ENCODE measurements at places on chromosomes 16 and 17. TPM values are rescaled to one million over a fixed set of nuclear protein-coding genes. Genes with fewer than 3 reads are reported as not detected.

Gene ZG16B
- 17.0 TPM for total RNA-seq

Gene TP53TG3B
- not detected for total RNA-seq

Gene LGALS9
- total RNA-seq, result 1.1 TPM

Gene KRTAP4-5
- total RNA-seq, result not detected

Gene ELMO3
- 2.2 TPM for total RNA-seq

Gene CSH1
- not detected for total RNA-seq

Gene ASGR2
- total RNA-seq, result not detected

Gene CDH13
- total RNA-seq, result 0.36 TPM

Gene RTN4RL1
- total RNA-seq, result 7.9 TPM

Gene NPIPA5
- total RNA-seq, result 4.7 TPM

Gene ODAD4
- 0.98 TPM for total RNA-seq

Gene WFIKKN1
- 0.11 TPM for total RNA-seq

Gene MAF
- not detected for total RNA-seq

Gene HCRT
- not detected for total RNA-seq

DNA sequence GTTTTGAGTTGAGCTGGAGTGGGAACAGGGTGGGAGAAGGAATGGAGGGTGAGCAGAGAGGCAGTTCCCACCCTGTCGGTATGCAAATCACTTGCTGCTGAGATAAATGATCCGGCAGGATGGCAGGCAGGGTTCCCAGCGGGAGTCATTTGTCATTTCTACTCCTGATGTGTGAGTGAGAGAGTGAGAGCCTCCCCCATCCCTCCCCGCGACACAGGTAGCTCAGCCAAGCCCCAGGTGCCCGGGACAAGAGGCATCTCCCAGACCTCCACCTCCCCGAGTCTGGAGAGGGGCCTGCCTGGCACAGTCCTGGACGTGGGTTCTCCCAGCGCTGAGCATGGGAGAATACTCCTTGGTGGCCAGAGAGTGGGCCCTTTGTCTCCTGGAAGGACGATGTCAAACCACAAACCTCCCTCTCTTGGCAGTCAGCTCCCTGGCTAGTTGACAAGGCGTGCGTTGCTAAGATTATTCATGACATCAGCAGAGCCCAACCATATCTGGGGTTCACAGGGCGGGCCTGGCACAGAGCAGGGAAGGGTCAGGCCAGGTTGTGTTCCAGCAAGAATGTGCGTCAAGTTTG lies 33.7 kb upstream of the TNRC6C start:
- no peaks in the 10 kb centered on the region for H3K36me3 ChIP-seq
- no peak for DNase-seq
- no peak overlapping the region for H3K4me3 ChIP-seq

DNA sequence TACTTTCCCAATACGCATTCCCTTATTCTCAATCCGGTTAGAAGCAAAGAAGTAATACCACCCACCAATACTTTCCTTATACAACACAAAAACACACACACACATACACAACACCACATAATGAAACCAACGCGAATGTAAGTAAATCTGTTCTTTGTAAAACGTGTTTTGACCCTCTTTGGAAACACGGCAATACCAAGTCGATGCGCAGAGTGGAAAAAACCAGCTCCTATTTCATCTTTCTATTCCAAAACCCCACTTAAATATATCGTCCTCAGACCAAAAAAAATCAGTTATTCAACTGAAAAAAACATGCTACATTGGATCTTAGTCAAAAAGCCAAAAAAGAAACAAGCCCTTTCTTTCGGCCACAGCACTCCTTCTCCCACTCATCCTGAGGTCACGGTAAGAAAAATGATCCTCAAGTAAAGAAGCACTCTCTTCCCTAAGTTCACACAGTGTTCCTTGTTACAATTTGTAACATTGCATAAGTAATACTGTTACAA lies 31.0 kb upstream of the ARL4D start:
- no peaks in the 10 kb centered on the region for H3K27me3 ChIP-seq
- peak; percentile 90 for DNase-seq
- H3K4me3 ChIP-seq, result peak overlapping the region; percentile 66
- no peaks in the 10 kb centered on the region for H3K36me3 ChIP-seq
- H3K4me1 ChIP-seq, result peaks cover 12% of the 10 kb centered on the region
- H3K27ac ChIP-seq, result peak overlapping the region; percentile 92

GRCh38 chr17:41652461-41652970 lies 28.1 kb upstream of the KRT17 start:
- H3K4me3 ChIP-seq, result no peak overlapping the region
- DNase-seq, result no peak
- H3K4me1 ChIP-seq, result peaks cover 35% of the 10 kb centered on the region
- H3K36me3 ChIP-seq, result no peaks in the 10 kb centered on the region
- H3K27me3 ChIP-seq, result no peaks in the 10 kb centered on the region

- H3K36me3 ChIP-seq, result no peaks in the 10 kb centered on the region
- H3K27me3 ChIP-seq, result no peaks in the 10 kb centered on the region
- H3K4me1 ChIP-seq, result no peaks in the 10 kb centered on the region
- no peak overlapping the region for H3K4me3 ChIP-seq
Observed at GRCh38 chr16:85435286-85435685, 177.8 kb upstream of the GSE1 start.

- no peaks in the 10 kb centered on the region for H3K4me1 ChIP-seq
- H3K36me3 ChIP-seq, result no peaks in the 10 kb centered on the region
Observed at GRCh38 chr16:86038926-86039310, 140.0 kb downstream of the IRF8 start.

GRCh38 chr17:80158846-80159245 lies 11.0 kb upstream of the CARD14 start:
- H3K36me3 ChIP-seq, result no peaks in the 10 kb centered on the region
- H3K27me3 ChIP-seq, result no peaks in the 10 kb centered on the region
- no peak overlapping the region for H3K4me3 ChIP-seq
- no peak overlapping the region for H3K27ac ChIP-seq
- H3K4me1 ChIP-seq, result no peaks in the 10 kb centered on the region
- no peak for DNase-seq

DNA sequence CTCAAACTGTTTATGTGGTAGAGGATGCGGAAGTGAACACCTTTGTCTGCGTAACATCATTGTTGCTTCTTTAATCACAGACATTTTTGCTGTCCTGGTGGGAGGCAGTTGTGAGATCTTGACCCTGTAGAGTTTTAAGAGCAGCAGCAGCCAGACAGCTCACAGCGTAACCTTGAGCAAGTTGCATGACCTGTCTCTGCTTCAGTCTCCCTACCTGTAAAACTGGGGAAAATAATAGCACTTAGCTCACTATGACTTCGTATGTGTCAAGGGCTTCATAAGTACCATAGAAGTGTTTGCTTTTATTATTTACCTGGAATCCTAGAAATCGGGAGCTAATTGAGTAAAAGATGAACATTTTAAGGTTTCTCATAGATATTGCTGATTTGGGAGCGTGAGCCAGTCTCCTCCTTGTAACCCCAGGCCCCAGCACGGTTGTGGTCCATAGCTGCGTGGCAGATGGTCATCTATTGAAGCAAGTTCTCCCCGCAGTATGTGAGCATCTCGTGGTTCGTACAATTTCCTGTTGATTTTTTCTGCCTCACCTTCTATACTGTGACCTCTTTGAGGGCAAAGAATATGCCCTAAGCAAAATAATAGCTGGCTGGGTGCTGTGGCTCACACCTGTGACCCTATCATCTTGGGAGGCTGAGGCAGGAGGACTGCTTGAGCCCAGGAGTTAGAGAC lies 34.4 kb downstream of the GPRC5B start:
- no peak overlapping the region for H3K27ac ChIP-seq
- no peaks in the 10 kb centered on the region for H3K27me3 ChIP-seq
- no peak for DNase-seq

GRCh38 chr17:50204431-50204830 lies 3.0 kb upstream of the COL1A1 start:
- no peak overlapping the region for H3K4me3 ChIP-seq
- H3K4me1 ChIP-seq, result peaks cover 7% of the 10 kb centered on the region
- no peak overlapping the region for H3K27ac ChIP-seq
- 0 out of 2 replicates have a peak, but pooled peaks cover 6% of the 10 kb centered on the region for H3K27me3 ChIP-seq
- no peaks in the 10 kb centered on the region for H3K36me3 ChIP-seq

GRCh38 chr16:1870365-1871082 lies 1.4 kb downstream of the MEIOB start:
- DNase-seq, result peak; percentile 84
- H3K27me3 ChIP-seq, result no peaks in the 10 kb centered on the region
- H3K4me3 ChIP-seq, result no peak overlapping the region
- H3K4me1 ChIP-seq, result peaks cover 13% of the 10 kb centered on the region
- H3K27ac ChIP-seq, result peak overlapping the region; percentile 58
- H3K36me3 ChIP-seq, result no peaks in the 10 kb centered on the region

- H3K36me3 ChIP-seq, result no peaks in the 10 kb centered on the region
- DNase-seq, result no peak
- no peak overlapping the region for H3K27ac ChIP-seq
Observed at GRCh38 chr17:11797803-11798202, 199.5 kb downstream of the ZNF18 start.

GRCh38 chr16:84416407-84417321 lies 48.3 kb downstream of the ATP2C2 start:
- H3K4me3 ChIP-seq, result no peak overlapping the region
- H3K27me3 ChIP-seq, result no peaks in the 10 kb centered on the region
- H3K36me3 ChIP-seq, result no peaks in the 10 kb centered on the region

DNA sequence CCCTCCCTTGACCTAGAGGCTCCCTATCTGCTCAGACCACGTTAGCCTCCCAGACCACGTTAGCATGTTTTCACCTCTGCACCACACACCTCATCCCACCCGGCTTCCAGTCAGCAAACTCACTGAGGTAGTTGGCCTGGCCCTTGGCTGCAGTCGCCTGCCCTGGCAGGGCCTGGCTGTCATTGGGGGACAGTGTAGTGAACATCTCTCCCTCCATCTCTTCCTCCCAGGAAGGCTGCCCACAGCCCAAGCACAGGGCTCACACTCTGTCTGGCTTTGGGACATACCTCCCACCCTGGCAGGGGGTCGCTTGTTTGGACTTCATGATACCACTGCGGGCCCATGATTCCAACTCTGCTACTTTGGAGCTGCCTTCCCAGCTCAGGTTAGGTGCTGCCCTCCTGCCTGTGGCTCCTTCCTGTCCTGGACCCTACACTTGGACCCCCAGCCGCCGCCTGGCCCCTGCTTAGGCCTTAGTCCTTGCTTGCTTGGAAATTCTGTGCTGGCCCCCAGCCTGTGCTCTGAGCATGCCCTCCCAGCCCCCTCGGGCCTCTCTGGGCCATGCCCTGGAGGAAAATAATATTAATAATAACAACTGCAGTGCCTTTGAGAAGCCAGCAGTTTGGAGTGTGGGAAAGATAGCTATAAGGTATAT lies 167.7 kb downstream of the COPRS start:
- no peak overlapping the region for H3K4me3 ChIP-seq
- H3K36me3 ChIP-seq, result no peaks in the 10 kb centered on the region
- no peak for DNase-seq
- no peaks in the 10 kb centered on the region for H3K4me1 ChIP-seq

DNA sequence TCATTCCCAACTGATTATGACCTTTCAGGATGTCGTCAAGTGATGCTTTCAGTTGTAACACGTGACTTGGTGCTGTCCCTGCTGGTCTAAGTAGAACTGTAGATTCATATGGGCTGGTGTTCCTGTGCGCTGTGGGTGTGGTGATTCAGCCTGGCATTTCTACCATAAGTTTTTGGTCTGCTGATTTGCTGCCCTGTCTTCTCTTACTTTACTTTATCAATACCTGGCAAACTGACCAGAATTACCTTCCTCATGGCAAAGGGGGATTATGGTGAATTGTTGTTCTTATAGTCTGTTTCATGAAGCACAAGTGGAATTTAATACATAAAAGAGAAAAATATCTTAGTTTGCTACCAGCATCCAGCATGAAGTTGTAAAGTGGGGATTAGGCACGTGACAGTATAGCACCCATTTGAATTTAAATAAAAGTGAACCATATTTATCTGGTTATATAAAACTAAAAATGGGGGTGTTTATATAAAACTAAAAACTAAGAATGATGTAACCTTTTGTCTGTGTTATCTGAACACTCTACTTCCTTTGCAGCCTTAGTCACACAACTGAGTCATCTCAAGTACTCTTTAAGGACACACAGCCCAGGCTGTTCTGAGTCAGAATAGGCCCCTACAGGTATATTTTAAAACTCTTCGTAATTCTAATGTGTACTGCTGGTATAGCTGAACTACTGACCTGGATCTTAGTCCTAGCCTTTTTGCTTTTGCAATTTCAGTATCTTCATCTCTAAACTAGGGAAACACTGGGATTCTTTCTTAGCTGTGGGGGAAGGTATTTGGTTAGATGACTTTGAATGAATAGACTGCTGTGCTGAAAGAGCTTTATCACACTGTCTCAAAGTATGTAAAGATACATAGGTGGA lies 28.3 kb downstream of the TTC19 start:
- peak overlapping the region; percentile 26 for H3K4me3 ChIP-seq
- no peaks in the 10 kb centered on the region for H3K27me3 ChIP-seq
- peak overlapping the region; percentile 76 for H3K27ac ChIP-seq
- peak; percentile 97 for DNase-seq
- peaks cover 39% of the 10 kb centered on the region for H3K4me1 ChIP-seq

DNA sequence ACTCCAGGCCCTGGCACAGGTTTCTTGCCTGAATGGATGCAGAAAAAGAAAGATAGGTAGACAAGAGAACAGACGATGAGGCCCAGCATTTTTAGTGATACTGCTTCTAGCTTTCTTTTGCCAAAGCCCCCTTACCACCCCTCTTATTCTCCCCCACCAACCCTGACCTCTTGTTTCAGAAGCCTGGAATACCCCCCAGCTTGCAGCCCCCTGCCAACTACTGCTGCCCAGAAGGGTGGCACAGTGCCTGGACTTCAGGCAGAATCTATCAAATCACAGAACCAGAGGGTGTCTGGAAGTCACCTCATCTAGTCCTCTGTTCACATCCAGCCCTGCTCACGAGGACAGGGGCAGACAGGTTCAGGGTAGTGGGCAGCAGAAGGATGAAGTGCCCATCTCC lies 35.6 kb downstream of the NEUROD2 start:
- H3K4me3 ChIP-seq, result no peak overlapping the region
- H3K27ac ChIP-seq, result no peak overlapping the region
- peaks cover 4% of the 10 kb centered on the region for H3K4me1 ChIP-seq
- H3K27me3 ChIP-seq, result no peaks in the 10 kb centered on the region

- no peak overlapping the region for H3K4me3 ChIP-seq
- no peak overlapping the region for H3K27ac ChIP-seq
- no peak for DNase-seq
- H3K36me3 ChIP-seq, result no peaks in the 10 kb centered on the region
Observed at GRCh38 chr16:51002881-51003490, 148.1 kb downstream of the SALL1 start.

DNA sequence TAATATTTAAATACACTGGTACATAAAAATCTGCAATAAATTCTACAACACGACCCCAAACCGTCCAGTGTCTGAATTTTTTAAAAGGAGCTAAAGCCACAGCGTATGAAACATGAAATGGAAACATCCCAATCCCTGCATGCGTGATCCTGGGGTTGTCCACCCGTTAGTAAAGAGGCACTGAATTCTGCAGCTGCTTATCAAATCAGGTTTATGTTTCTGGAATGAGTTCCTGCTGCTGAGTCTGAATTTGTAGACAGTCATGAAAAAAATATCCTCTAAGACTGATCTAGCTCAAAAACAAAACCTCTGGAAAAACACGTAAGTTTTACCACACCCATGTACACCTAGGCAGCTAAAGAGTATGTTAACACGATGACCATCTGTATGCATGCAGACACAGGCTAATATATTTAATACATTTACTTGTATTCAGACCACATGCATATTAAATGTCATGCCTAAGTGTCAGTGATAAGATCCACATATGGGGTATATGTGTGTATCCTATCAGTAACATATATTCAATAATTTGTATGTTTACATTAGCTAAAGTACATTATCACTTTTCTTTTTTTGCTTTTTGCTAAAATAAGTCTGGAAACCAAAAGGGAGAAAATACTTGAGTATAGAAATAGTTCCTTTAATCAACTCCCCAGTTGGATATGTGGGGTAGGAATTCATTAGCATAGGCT lies 420.5 kb upstream of the PSMD7 start:
- no peak overlapping the region for H3K27ac ChIP-seq
- H3K27me3 ChIP-seq, result peaks cover 20% of the 10 kb centered on the region
- no peaks in the 10 kb centered on the region for H3K4me1 ChIP-seq

- H3K27me3 ChIP-seq, result no peaks in the 10 kb centered on the region
- no peaks in the 10 kb centered on the region for H3K36me3 ChIP-seq
- DNase-seq, result no peak
- peak overlapping the region; percentile 27 for H3K27ac ChIP-seq
- H3K4me3 ChIP-seq, result no peak overlapping the region
Observed at GRCh38 chr17:57441270-57441600, 184.9 kb downstream of the MSI2 start.
